Neuronal stem cell (in vitro differentiated cells): ENCODE measurements at places on chromosomes 7 and 10.
A peak's percentile ranks its signal among the peaks of the same experiment; 100 is the strongest.

DNA sequence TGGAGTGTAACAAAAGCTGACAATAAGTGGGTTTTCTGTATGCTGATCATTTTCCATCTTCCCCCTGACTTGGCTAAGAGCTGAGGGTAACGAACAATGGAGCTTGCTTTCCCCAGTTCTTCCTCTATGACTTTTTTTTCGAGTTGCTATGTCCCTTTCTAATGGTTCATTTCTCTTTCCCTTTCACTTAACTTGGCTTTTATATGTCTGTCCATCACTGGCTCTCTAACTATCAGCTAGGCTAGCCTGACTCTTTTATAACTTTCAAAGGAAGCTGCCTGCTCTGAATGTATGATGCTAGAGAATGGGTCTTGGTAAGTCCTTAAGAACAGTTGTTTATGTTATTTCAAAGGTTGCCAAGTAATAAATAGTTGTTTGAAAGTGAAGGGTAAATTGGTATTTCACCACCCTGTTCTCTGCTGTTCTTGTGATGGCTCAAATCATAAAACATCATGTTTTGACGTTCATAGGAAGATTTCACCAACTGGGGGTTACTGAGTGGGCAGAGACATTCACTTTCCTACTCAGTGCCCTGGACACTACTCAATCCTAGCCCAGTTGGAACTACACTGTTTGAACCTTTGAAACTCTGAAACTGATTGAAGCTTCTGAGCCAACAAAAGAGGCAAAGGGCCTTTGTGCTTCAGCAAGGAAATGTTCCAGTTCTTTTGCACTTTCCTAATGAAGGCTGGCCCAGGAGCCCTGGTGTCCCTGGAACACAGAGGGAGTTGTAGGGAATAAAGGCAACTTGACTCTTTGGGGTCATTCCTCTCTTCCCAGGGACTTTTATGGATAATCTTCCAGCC, 85.4 kb upstream of the PHYHIPL start:
- peak; percentile 20 for DNase-seq

DNA sequence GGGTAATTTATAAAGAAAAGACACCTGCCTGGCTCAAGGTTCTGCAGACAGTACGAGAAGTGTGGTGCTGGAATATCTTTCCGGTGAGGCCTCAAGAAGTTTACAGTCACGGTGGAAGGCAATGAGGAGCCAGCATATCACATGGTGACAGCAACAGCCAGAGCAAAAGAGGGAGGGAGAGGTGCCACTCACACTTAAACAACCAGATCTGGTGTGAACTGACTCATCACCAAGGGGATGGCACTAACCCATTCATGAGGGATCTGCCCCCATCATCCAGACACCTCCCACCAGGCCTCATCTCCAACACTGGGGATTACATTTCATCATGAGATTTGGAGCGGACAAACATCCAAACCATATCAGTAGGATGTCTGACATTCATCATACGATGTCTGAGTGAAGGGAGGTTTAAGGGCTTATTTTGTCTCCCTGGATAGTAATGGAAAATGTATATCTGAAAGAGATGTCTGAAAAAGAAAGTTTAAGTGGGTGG, 23.5 kb upstream of the KBTBD2 start:
- no peak for DNase-seq

DNA sequence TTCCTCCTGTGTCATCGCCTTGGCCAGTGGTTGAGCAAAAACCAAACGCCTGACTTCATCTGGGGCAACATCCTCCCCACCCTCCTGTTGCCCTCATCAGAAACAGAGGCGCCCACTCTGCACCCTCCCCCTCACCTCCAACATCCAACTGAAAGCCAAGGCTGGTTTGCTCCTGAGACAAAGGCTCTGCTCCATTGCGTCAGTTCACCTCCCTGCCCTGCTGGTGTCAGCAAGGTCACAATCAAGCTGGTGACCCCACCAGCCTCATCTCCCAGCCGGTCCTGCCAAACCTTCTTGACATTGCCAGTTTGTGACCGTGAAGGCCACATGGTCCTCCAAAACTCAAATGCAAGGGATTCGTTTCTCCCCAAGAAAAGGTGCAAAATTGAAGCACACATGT, 131.7 kb upstream of the ADAM12 start:
- no peak for DNase-seq

DNA sequence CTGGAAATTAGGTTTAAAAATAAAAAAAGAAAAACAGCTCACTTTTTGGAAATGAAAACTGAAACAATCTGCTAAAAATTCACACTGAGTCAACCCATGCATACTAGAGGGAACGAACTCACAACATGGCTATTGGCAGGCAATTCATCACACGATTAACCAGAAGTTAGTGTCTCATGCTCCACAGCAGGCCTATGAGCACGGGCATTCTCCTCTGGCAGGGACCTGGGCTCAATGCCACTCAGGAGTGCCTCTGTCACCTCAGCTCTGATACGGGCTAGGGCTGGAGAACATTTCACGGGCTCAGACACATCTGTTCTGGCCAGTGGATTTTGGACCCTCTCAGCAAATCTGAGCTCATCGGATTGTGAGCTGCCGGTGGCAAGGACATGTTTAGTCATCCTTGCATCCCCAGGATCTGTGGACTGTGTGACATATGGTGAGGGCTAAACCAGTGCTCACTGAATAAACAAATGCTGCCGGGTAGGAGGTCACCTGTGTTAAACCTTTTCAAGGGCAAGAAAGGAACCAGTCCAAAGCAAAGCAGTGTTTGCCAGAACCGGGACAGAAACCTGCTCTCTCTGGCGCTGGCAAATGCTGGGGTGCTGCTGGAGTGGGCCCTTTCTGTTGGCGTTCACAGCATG, 40.1 kb downstream of the POLR3A start:
- no peak for DNase-seq

GRCh38 chr7:155182406-155182970, 112.4 kb downstream of the HTR5A start:
- DNase-seq, result no peak

- DNase-seq, result no peak
Measured at GRCh38 chr10:279655-280054, 144.4 kb downstream of the ZMYND11 start.

GRCh38 chr7:131466735-131467365, 89.6 kb downstream of the PODXL start:
- no peak for DNase-seq

DNA sequence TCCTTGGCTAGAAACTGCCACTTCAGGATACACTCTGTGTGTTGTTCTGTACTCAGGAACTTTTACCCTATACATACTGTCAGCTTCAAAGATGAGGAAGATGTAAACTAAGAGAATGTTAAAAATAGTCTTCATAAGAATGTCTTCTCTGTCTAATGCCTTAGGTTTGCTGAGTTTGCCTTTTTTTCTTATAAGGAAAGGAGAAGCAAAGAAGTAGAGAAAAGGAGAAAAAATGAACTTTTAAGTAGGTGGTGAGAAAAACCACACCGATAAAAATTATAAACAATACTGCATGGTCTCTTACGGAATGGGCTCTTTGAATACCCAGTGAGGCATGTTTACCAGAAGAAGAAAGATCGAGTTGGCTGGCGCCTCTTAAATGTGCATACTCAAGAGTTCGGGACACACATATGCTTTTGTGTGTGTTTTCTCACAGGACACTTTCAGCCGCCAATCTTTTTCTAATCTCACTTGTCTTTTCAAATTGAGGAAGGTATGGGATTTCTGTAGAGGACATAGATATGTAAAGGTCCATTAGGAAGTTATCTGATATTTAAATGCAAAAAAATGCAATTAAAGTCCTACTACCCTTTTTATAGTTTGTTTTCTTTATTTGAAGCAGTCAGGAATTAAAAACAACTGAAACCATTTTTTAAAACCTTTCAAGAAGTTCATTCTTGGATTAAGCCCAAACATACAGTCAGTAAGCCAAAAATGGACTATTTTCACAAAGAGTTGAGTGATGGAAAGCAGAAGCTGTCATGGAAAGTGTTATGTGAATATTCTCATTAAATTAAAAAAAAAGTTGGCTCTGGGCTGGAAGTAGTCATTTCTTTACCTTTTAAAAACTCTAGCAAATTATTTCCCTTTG, 100.6 kb upstream of the MDFIC start:
- DNase-seq, result no peak

- DNase-seq, result no peak
Measured at GRCh38 chr7:30660331-30661255, 21.7 kb downstream of the CRHR2 start.

DNA sequence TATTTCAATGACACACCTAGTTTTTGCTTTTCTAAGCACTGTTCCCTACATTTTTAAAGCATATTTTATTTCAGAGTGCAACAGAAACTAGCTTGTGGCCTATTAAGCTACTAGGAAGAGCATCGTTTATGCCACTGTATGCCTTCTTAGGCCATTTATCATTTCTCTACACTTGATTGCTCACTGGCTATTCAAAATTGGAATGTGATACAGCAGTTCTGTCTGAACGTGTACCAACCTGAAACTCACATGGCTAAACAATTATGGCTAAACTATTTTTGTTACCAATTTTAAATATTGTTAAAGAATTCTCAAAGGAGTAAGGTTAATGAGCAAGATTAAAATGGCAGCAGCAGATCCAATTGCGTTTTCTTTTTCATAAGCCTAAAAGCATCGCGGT, 105.2 kb downstream of the GSAP start:
- DNase-seq, result no peak

DNA sequence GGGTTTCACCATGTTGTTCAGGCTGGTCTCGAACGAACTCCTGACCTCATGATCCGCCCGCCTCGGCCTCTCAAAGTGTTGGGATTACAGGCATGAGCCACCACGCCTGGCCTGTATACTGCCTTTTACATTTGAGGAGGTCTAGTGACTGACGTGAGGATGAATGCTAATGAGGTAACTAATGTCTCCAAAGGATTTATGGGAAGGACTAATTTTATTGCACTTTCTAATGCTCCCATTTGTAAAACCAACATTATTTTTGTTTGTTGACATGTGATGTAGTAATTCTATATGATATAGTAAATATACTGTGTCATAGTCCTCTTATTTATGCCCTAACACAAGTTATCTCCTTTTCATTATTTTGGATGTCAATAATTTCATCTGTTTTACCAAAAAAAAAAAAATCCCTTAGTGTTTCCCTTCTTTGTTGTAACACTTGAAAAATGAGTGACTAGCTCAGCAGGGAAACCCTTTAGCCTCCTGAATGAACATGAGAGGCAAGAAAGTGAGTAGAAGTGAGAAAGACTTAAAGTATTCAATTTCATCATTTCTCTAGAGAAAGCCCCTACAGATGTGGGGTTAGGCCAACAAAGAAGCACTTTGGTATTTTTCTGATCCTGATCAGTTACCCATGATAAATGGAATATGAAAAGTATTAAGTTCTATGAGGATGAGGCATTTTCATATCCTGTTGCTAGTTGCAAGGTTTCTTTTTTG, 596.9 kb upstream of the PCDH15 start:
- DNase-seq, result no peak

- DNase-seq, result no peak
Measured at GRCh38 chr10:13416760-13417159, 68.7 kb upstream of the SEPHS1 start.

DNA sequence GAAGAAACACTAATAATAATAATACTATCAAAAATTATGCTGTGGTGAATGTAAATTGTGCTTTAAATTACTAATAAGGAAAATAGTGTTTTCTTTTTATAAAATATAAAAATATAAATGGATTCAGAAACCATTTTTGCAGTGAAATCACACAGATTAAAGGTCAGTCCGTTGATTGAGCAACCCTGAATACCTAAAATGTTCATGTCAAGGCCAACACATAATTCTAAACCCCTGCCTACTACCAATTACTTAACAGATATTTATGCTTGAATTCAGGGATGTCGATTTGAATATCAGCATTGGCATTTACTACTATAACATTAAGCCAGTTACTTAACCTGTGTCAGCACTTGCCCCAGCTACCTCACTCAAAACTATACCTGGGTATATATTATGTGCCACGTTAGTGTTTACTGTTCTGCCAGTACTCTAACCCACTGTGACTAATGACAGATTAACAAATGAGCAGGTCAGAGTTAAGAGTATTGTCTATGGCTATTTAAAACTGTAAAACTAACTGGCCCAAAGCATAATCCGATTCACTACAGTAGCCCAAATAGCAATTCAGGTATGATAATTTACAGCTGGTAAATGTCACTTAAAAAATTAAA, 165.0 kb downstream of the KMT2E start:
- no peak for DNase-seq

- DNase-seq, result no peak
Measured at GRCh38 chr7:21829731-21830130, 116.0 kb downstream of the CDCA7L start.

GRCh38 chr7:132145466-132145865, 430.8 kb downstream of the PLXNA4 start:
- peak; percentile 24 for DNase-seq

DNA sequence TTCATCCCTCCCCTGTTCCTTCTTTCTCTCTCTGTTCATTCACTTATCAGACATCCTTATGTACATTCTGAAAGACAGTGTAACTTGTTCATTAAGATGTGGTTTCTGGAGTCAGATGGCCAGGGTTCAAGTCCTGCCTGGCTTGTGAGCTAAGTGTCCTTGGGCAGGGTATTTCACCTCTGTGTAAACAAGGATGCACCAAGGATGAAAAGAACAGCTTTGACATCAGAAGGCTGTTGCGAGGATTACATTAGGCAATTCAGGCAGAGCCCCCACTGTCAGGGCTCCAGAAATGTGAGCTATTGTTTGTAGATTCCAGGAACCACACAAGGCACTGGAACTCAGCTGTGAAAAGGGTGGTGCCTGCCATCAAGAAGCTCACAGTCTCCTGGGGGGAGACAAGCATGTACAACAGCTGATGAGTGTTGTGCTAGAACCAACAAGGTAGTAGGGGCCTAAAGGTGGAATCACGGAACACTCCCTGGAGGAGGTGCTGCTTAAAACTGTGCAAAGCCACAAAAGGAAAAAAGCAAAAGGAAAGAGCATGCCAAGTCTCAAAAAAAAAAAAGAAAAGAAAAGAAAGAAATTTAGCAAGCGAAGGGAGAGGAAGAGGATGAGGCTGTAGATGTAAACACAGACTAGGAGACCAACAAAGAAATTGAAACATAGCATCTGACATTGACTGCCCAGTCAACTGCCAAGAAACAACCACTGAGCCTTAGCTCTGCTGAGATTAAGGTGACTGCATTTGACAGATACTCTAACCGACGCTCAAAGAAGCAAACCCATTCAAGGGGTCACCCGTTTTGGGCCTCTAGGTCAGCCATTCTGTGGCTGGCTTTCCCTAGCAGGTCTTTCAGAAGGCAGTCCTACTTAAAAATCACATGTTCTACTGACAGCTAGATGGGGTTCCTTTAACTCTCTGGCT, 12.5 kb downstream of the PDLIM1 start:
- no peak for DNase-seq

GRCh38 chr10:8543361-8544056, 489.0 kb downstream of the GATA3 start:
- DNase-seq, result no peak

DNA sequence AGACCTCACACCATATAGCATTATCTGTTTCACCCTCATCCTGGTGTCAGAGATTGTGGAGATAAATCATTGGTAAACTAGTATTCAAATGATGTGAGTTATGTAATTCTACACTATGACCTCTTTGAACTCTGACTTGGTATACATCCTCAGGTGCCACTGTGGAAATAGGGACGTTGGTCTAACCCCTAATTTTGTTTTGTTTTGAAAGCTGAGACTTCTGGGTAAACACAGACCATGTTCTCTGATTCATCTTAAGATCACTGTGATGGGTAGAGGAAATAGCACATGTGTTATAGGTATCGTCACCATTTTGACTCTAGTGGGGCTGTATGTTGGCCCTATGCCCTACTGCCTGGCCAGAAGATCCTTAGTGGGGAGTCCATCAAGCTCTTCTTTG, 241.6 kb downstream of the CCDC7 start:
- no peak for DNase-seq

GRCh38 chr10:68442971-68443370, 28.8 kb downstream of the DNA2 start:
- DNase-seq, result no peak

- no peak for DNase-seq
Measured at GRCh38 chr7:42203336-42203735, 33.7 kb downstream of the GLI3 start.
